ENCODE measurements at places on chromosomes 6 and 20.

DNA sequence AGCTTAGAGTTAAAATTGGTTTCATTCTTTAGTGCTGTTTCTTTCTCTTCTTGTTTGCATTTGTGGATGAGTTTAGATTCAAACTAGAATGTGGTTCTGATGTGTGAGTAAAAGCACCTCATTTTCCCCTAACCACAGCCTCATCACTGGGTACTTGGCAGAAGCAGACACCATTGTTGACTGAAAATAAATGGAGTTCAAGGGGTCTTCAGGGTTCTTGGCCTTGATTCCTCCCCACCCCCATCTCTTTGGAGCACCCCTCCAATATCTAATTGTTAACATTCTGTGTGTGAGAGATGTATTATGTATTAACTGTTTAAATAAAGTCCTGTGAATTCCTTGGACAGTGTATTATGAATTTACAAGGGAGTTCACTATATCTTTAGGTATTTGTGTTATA lies 59.6 kb downstream of the JARID2 start:
- DNase-seq = no peak

DNA sequence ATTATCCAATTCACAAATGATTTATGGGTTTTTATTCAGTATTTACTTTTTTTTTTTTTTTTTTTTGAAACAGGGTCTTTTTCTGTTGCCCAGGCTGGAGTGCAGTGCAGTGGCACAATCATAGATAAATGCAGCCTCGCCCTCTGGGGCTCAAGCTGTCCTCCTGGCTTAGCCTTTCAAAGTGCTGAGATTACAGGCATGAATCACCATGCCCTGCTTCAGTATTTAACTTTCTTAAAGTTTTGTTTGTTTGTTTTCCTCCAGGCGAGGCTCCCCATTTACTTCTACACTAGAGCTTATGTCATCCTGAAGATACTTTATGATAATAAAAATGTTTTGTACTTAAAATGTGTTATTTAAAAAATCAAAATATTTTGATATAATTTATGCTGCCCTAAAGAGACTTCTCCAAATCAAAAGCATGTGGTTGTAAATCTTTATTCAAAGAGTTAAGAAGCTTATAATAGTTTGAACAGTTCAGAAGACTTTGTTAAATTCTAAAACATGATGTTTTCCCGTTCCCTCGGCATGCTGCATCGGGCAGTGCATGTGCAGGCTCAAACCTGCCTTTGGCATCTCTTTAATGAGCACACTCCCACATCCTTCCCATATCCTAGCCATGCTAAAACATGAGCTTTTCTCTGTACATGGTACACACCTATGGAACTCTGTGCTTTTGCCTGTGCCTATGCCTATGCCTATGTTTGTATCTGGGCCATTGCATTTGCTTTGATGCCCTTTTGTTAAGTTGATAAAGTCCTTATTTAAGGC lies 11.0 kb downstream of the SMPDL3A start:
- DNase-seq = no peak

- DNase-seq = no peak
Measured at GRCh38 chr6:153963352-153963751, 75.7 kb upstream of the OPRM1 start.

DNA sequence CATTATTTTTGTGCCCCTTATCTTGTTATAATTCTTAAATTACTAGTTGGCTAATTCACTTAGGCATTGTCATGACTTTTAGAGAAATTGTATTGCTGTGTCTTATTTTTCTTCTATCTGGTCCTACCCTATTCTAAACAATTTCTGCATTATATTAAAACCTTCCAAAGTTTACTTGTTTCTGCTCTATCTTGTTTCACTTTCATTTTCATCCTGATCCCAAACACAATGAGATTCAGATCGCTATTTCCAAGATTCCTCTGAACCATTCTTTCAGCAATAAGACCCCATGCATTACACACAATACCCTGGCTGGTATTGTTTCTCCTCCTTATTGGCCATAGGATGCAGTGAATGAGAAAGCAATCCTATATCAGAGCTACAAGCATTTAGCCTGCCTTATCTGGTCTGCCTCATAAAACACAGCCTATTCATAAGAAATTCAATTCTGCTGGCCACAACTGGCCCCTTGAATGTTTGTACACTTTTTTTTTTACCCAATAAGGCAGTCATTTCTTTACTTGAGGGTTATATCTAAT lies 69.9 kb upstream of the POU3F2 start:
- DNase-seq = no peak

- DNase-seq = no peak
Measured at GRCh38 chr20:58988565-58988882, 7.5 kb downstream of the NELFCD start.

DNA sequence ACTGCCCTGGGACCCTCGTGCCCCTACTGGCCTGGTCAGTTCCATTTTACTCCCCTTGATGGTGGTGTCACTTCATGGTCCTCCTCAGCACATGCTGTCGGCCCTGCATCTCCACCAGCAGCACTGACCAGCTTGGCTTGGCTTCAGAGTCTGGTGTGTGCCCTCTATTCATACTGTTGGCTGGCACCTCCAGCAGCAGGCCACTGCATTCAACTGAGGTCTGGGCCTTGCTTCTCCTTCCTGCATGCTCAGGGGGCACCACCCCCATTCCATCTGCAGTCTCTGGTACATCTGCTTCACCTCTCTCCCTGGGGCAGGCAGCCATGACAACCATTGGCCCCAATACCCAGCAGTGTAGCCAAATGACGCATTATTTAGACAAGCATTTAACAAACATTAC lies 155.9 kb downstream of the SLC24A3 start:
- DNase-seq = no peak

DNA sequence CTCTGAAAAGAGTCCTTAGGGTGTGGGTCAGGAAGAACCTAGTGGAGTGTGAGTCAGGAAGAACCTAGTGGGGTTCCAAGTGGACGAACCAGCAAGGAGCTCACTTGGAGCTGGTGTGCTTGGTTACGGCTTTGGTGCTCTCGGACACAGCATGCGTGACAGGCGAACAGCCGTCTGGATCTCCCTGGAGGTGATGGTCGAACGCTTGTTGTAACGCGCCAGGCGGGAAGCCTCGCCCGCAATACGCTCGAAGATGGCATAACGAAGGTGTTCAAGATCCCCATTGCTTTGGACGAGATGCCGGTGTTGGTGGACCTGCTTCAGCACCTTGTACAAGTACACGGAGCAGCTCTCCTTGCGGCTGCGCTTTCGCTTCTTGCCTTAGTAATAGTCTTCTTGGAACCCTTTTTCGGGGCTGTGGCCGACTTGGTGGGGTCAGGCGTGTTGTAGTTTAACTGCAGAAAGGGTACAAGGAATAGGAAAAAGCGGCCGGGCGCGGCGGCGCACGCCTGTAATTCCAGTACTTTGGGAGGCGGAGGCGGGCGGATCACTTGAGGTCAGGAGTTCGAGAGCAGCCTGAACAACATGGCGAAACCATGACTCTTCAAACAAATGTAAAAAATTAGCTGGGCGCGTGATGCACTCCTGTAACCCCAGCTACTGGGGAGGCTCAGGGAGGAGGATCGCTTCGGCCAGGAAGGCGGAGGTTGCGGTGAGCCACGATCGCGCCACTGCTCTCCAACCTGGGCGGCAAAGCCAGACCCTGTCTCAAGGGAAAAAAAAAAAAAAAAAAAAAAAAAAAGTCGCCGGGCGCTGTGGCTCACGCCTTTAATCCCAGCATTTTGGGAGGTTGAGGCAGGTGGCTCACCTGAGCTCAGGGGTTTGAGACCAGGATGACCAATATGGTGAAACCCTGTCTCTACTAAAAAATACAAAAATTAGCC lies 48.0 kb downstream of the OR2B2 start:
- peak; percentile 33 for DNase-seq
